ENCODE measurements at places on chromosomes 1 and 21. TPM values are rescaled to one million over a fixed set of nuclear protein-coding genes. Genes with fewer than 3 reads are reported as not detected.

IL22RA1 gene
- total RNA-seq = not detected

DNA sequence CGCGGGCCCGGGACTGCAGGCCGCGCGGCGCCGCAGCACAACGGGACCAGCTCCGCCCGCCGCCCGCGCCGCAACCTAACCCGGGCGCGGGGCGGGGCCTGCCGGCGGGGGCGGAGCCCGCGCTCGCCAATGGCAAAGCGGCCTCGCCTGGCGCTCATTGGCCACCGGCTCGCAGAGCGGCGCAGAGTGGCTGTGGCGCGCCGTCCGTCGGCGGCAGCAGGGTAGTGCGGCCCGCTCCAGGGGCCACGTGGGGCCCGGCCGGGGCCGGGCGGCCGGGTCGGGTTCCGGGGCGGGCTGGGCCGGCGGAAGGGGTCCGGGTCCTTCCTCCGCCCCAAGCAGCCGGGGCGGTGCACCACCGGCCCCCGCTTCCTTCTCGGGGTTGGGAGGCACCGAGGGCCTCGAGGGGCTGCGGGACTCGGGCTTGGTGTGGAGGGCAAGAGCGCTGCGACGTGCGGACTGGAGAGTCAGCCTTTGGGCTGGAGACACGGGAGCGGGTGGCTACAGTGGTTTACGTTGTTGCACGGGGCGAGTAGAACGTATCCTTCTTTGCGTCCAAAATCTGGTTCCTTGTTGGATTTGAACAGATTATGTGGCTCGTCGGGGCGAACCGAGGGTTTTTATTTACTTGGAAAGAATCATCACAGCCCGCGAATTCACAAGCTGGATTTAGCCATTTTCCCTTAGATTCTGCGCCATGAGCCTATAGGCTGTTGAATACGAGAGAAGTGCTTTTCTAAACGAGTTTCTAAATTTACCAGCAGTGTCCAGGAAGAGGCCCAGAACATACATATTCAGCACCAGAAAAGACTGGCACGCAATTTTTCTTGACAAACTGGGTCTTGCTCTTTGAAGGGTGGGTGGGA, at the start of gene SRM:
TSS of gene SRM (minus strand) at position 51 of the 863 bp plus-strand sequence. CDS start 75 bp downstream, outside the sequence.
- peaks cover 7% of the 10 kb centered on the region for H3K36me3 ChIP-seq
- peaks cover 30% of the 10 kb centered on the region for H3K4me1 ChIP-seq
- H3K27ac ChIP-seq = peak within 1 kb of the TSS; percentile 96
- DNase-seq = peak; percentile 79
- no peaks in the 10 kb centered on the region for H3K27me3 ChIP-seq

DNA sequence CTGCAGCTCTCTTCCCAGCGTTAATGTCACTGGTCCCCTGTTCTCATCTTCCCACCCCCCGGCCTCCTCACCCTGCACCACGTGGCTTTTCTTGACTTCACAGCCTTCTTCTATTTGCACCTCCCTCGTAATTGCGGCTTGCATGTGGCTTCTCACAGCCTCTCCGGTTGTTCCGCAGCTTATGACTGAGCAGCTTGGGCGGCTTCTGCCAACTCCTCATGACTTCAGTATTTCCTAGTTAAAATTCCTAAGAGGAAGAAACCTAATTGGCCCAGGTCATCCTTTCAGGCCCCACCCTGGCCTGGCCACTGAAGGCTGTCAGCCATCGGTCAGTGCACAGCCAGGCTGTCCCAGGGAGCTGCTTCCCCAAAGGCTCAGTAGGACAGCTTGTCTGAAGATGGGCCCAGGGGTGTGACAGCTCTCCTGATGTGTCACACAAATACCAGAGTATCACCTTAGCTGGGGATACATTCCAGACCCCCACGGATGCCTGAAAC, 8.6 kb upstream of the RERE start:
- no peak overlapping the region for H3K27ac ChIP-seq
- no peak for DNase-seq
- H3K36me3 ChIP-seq = no peaks in the 10 kb centered on the region
- H3K4me3 ChIP-seq = no peak overlapping the region

GRCh38 chr1:171438441-171438840, 46.9 kb upstream of the PRRC2C start:
- no peak for DNase-seq
- no peak overlapping the region for H3K4me3 ChIP-seq
- no peaks in the 10 kb centered on the region for H3K27me3 ChIP-seq
- no peaks in the 10 kb centered on the region for H3K4me1 ChIP-seq
- no peak overlapping the region for H3K27ac ChIP-seq
- no peaks in the 10 kb centered on the region for H3K36me3 ChIP-seq
